ENCODE measurements at places on chromosomes 6 and 20. TPM values are rescaled to one million over a fixed set of nuclear protein-coding genes. Genes with fewer than 3 reads are reported as not detected.

DNA sequence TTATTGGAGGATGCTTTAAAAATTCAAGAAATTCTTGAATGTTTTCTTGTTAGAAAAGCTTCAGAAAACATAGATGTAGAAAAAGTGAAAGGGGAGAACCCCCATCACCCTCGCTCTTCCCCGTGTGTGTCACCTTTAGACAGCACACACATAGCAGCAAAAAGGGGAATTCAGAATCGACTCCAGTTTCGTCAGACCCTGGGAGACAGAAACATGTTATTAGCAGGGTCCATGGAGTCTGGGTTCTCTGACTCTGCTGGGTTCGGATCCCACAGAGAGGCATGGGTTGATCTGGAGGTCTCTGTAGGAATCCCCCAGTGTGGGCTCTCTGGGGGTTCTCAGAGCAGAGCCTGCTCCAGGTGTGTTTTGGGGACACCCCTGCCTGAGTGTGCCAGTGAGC is 43.7 kb downstream of the ARHGAP40 start:
- DNase-seq = peak; percentile 41

The ARMH2 gene
- total RNA-seq = not detected

DNA sequence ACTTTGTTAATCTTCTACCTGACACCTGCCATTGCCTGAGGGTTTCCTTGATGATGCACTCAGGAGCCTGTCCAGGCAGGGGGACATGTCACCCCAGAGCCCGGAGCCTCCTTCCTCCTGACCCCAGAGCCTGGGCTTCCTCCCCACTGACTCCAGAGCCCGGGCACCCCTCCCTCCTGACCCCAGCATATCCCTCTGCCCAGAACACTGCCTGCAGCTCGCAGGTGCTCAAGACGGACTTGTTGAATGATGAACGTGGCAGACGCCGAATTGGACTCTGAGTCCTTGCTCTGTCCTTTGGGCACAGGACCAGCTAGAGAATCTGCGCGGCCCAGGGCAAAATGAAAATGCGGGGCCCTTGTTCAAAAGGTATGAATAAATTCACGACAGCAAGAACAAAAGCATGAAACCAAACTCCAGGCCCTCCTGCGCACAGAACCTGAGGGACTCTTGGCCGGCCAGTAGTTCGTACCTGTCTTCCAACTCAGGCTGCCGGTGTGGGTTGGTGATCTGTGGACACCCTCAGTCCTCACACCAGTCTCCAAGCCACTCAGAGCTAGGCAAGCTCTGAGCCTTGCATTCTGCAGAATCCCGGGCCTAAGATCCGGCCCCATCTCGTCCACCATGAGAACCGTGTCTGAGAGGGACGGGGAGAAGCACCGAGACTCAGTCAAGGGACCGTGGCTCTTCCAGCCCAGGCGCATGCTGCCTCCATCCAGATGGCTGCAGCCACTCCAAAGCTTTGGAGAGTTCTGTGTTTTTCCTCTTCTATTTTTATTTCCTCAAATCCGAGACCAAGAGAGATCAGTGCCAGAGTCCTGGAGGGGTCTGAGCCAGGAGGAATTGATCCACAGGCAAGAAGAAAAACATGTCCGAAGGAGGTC is 104.7 kb downstream of the BMP7 start:
- DNase-seq = no peak

DNA sequence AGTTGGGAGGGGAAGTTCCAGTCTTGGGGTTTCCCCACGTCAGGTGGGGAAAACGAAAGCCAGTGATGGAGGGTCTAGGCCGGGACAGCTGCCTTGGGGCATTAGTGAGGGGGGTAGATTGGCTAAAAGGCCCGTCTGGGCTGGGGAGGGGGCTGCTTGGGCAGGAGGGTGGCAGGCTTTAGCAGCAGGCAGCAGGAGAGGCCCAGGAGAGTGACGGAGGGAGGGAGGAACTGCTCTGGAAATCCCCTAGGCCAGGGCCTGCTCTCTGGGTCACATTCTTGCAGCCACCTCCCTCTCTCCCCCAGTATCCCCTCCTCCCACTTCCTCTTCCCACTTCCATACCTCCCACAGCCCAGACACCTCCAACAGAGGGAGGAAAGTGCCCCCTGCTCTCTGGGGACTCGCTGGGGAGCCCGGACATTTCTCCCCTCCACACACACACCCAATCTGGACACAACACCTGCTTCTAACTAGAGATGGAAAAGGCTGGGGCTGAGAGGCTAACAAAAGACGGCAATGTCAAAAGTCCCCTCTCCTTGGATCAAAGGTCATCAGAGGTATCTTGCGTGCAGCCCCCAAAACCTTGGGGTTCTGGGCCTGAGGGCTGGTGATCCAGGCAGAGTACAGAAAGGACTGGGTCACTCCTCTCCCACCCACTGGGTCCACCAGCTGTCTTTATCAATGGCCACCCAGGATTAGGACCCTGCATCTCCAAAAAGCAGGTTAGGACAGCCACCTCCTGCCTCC is 1.8 kb downstream of the NFKBIE start:
- peak; percentile 66 for DNase-seq
